ENCODE measurements at places on chromosomes 11 and 22.

DNA sequence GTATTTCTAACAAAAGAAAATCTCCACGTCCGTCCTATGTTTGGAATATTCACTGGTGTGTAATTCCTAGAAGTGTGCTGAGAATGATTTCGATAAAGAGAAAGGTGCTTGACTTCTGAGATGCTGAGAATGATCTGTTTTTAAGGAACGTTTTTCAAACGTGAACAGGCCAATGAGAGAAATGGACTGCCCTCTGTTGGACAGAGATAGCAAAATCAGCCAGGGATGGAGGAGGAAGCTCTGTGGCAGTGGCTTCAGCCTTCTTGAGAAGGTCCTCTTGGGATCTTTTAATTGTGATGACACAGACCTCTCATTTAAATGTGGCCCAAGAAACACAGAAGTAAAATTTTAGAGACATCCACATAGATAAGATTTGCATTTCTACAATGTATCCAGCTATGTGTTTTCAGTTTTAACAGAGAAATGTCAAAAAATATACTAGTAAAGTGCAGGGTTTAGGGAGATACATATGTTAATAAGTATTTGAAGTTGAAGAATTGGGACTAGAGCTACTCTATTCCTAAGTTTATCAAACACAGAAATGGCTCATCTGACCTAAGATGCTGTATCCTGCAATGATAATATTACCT lies 84.0 kb upstream of the RCN1 start:
- DNase-seq: peak; percentile 20

DNA sequence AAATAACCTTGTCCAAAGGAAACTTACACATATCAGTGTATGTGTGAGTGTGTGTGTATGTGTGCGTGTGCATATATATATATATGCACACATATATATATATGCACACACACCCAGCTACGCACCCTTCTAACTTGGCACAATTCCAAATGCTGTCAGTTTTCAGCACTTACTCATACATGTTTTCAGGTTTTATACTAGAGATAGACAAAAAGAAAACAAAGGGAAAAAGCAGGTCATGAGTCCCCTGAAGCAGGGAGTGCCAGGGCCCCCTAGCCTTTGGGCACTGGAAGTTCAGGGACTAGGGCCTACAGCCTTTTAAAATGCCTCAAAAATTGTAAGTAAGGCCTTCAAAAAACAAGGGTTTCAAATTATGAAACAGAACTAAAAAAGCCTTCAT lies 265.4 kb downstream of the CADM1 start:
- DNase-seq: no peak

DNA sequence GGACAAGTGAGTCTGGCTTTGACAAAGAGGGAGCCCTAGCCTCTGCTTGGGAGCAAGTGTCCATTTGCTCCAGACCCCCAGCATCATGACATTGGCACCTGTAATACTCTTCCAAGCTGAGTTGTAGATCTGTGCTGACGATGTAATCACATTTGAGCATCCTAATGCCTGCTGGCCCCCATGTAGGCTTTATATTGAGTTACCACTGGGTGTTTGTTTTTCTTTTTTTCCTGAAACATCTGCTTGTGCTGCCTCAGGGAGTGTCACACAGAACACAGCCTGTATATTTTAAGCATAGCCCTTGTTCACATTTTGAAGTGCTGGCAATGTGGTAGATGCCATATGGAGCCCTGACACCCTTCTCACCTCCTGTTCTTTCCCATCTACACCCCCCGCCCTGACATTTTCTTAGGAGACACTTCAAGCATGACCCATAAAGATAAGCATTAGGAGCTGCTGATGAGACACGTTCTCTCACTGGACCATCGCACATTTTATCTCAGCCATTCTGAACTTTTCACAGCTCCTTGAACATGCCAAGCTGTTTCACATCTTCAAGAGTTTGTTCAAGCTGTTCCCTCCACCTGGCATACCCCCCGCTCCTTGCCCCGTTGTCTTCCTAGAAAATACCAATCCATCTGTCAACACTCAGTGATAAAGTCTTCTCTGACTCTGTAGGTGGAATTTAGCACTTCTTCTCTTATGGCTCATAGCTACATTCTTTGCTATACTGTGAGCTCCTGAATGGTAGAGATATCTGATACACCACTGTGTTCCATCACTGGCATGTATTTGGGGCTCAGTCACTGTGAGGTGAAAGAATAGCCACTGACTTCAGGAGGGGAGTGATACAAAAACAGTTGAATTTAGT lies 128.7 kb downstream of the TRIM44 start:
- no peak for DNase-seq

- no peak for DNase-seq
These were observed 43.9 kb upstream of the GRIK4 start for GRCh38 chr11:120467627-120468026.

- no peak for DNase-seq
These were observed 4.0 kb downstream of the NLRX1 start for GRCh38 chr11:119172513-119172912.

DNA sequence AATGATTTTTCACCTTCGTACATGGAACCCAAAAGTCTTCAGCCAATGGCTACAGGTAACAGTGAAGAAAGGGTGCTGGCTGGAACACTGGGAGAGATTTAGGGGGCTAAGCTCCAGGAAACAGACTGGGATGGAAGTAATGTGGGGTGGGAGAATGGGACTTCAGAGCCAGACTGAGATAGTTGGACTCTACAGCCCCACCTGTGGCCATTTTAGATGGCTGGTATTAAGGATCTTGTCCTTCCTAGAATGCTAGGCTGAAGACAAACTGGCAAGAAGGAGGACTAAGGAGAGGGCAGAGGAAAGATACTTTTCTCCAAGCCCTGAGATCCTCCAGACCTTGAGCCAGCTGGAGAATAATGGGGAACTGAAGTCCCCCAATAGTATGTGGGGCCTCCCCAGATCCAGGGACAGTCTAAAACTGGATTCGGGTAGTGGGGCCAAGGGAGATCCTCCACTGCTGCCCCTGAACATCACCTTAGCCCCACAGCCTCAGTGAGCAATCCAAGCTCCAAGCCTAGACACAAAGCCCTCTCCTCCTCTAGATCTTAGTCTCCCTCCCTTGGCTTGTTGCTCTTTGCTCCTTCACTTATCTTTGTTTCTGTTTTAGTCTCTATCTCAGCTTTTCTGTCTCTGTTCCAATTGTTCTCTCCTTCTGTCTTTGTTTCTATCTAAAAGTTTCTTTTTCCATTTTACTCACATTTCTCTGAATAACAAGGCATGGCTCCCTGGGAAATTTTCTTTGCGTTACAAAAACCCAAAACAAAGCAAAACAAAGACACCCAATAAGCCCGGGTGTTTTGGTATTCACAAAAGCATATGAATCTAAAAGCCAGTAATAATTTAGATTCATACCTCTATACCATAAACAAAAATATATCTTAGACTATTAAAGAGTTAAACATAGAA lies 16.2 kb upstream of the RRAS2 start:
- no peak for DNase-seq

GRCh38 chr11:45736424-45736823 lies 68.5 kb upstream of the SLC35C1 start:
- DNase-seq: no peak
